ENCODE measurements at places on chromosomes 12 and 14.

GRCh38 chr12:127060310-127060847 is 1206.6 kb upstream of the TMEM132C start:
- DNase-seq, result no peak

DNA sequence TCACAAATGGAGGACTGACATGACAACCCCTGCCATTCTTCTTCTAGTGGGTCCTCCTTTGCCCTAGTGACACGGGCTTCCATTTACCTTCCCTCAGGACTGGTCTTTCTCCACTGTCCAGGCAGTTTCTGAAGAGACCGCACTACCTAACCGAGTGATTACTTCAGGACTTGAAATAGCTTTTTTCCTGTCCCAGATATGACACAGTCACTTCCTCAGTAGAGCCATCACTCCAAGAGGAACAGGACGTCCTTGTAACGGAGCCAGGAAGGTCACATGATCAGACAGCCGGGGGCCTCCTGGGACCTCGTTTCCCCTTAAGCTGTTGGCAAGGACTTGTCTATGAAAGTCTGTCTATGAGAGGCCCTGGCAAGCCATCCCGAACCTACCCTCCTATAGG is 62.3 kb downstream of the FOS start:
- no peak for DNase-seq

DNA sequence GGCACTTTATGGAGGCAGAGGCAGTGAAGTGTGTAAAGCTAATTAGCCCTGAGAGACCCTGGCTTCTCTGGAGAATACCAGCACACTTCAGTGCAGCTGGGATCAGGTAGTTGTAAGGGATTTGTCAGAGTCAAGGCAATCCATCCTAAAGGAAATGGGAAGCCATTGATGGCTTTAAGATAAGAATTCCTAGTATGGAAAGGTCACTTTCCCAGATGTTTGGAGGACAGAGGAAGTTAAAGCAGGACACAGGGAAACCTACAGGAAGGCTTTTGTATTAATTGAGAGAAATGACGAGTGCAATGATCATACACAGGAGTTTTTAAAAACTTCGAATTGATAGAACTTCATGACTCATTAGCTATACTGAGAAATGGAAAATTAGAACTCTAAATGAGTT is 254.4 kb downstream of the SLC16A7 start:
- DNase-seq, result no peak

- DNase-seq, result no peak
Measured at GRCh38 chr14:69986336-69986735, 107.1 kb downstream of the SMOC1 start.

GRCh38 chr12:59186451-59186850 is 266.1 kb upstream of the LRIG3 start:
- DNase-seq, result no peak

- DNase-seq, result no peak
Measured at GRCh38 chr12:207804-208203, 6.2 kb downstream of the SLC6A12 start.

DNA sequence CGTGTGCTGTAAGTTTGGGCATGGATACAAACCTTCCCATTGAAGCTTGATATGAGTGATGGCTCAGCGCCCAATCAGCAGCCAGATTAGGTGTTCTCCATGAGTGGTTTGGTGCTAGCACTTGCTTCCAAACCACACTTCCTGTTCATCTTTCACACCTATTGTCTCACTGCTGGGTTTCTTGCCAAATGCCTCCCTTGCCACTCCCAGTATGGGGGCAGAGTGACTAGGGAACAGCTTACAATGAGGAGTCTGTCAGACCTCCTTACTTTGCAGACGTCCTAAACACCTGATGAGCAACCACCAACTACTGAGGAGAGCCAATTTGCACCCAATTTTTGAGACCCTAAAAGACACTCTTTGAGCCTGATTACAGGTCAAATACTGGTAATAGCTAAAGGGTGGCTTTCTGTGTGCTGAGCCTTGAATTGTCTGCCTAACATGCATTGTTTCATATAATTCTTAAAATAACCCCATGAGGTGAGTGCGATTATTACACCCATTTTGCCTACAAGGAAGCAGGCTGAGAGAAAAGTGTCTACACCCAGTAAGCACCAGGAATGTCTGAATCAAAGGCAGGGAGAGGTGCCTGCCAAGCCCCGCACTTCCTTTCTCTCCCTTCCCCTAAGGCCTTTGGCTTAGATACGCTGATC is 48.4 kb upstream of the FOS start:
- no peak for DNase-seq

DNA sequence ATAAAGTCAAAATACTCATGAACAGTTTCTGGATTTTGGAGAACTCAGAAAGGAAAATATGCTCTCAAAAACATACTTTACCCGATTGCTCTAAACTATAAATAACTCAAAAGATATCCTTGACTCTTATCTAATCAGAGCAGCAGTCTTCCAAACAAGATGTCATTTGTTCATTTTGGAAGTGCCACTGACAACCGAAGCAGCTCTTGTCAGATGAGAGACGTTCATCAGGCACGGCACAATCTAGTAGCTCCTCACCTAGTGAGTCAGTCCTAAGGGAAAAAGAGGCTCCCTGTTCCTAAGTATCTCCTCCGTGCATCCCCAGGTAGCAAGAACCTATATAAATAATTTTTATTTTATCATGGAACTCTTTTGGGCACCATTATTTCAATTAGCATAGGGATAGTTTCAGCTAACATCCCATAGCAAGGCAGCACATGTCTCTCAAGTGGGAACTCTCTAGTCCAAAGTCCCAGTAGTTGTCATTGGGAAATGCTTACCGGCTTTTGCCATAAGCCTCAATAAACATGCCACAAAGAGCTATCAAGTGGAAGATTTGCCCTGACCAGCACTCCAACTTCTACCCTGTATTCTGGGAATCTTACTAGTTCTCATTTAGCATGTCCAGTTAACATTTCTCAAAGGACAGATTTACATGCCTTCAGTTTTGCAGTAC is 14.1 kb upstream of the TMEM263 start:
- no peak for DNase-seq

DNA sequence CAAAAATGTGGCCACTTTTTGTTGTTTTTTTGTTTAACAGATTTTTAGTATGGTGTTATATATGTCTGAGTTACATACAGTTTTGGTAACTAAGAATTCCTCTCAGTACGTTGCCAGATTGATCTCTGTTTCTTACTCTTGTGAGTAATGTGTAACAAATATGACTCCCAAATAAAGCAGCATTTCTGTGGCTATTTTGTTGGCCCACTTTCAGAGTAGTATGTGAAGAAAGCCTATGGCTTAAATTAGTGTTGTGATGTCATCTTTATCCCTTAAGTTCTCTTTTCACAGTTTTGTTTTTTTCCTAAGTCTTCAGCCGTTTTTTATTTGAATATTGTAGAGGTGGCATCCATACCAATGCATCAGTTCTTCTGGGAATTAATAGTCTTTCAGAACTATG is 10.7 kb downstream of the PCNX4 start:
- DNase-seq, result no peak

DNA sequence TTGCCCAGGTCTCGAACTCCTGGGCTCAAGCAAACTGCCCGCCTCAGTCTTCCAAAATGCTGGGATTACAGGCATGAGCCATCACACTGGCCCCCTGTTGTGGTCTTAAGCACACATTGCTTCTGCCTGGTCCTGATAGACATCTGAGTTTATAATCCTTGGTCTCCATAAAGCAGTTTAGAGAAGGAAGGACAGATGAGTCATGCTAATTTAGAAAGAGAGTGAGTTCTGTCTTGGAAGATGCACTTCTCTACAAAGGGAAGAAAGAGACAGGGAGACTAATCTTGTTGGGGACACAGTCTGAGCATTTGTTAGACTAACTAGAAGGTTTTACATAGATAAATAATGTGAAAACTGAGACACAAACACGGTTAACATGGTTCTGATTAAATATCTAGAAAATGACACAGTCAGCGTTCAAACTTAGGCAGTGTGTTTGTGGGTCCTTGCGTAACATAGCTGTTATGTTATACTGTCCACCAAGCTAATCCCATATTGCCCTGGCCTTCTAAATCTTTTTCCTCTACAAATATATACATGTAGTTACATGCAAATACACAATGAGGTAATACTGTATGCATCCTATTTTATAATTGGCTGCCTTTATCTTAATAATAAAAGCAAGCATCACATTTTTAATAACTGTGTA is 31.0 kb downstream of the SAMD4A start:
- DNase-seq, result no peak

Data from 8988T (cell line).